ENCODE measurements at places on chromosomes 2 and 18.

DNA sequence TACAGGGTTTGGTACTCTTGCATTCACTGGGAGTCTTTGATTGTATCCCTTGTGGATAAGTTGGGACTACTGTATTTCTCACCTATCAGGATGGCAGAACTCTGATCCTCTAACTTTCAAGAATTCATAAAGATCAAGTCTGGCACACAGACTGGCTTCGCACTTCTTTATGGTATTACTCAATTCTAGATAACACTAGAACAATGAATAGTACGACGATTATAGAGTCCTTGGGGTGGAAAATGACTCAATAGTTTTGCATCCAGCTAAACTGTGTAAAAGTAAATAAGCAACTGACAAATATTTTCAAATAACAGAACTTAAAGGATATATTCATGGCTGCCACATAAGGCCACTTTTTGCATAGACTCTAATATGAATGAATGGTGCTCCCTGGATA lies 103.4 kb upstream of the MEX3C start:
- DNase-seq, result no peak

DNA sequence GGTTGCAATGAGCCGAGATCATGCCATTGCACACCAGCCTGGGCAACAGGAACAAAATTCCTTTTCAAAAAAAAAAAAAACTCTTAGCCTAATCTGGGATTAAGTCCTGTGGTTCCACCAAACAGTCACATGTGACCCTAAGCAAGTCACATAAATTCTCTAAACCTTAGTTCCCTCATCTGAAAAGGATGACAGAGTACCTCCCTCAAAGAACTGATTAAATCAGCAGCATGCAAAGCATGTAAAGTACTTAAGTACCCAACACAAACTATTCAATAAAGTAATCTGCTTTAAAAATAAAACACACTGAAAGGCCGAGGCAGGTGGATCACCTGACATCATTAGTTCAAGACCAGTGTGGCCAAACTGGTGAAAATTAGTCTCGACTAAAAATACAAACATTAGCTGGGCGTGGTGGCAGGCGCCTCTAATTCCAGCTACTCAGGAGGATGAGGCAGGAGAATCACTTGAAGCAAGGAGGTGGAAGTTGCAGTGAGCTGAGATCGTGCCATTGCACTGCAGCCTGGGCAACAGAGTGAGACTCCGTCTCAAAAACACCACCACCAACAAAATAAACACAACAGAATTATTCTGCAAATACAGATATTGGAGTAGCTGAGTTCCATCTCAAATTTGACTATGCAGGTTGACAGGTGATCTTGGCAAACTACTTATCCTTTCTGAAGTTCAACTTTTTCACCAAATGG lies 7.0 kb downstream of the USP34 start:
- DNase-seq, result no peak

GRCh38 chr2:1618191-1618961 lies 125.9 kb downstream of the PXDN start:
- no peak for DNase-seq

GRCh38 chr2:23788100-23788499 lies 138.8 kb downstream of the ATAD2B start:
- DNase-seq, result no peak

DNA sequence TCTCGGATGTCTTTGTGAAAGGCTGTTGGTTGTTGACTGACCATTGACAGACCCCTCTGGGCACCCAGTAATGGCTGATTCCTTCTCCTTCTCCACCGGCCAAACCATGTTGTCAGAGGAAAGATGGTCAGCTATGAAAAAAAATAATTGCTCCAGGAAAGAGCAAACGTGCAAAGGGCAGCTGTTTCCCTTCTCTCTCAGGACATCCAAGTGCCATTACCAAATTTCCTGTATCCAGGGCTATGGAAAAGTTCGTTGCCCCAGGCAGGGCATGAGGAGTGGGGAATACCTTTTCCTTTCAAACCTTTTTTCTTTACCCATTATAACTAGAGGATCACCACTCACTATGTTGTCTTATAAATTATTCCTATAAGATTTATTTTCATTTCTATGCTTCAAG lies 321.5 kb upstream of the HNRNPA3 start:
- DNase-seq, result no peak

DNA sequence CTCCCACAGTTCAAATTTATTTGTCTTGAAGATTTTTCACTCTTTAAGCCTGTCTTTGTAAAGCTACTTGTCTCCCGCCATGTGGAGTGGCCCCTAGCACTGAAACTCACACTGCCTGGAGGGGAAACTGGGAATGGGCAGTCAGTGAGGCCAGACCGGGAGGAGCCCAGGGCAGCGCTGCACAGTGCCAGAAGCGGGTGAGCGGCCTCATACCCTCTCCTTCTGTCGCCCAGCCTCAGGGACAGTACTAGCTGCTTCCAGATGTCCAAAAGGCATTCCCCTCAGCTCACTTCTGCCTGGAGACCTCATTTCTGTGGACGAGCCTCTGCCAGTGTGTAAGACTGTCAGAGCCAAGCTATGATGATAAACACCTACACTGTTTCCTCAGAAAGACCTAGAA lies 79.9 kb downstream of the SEPTIN10 start:
- no peak for DNase-seq

DNA sequence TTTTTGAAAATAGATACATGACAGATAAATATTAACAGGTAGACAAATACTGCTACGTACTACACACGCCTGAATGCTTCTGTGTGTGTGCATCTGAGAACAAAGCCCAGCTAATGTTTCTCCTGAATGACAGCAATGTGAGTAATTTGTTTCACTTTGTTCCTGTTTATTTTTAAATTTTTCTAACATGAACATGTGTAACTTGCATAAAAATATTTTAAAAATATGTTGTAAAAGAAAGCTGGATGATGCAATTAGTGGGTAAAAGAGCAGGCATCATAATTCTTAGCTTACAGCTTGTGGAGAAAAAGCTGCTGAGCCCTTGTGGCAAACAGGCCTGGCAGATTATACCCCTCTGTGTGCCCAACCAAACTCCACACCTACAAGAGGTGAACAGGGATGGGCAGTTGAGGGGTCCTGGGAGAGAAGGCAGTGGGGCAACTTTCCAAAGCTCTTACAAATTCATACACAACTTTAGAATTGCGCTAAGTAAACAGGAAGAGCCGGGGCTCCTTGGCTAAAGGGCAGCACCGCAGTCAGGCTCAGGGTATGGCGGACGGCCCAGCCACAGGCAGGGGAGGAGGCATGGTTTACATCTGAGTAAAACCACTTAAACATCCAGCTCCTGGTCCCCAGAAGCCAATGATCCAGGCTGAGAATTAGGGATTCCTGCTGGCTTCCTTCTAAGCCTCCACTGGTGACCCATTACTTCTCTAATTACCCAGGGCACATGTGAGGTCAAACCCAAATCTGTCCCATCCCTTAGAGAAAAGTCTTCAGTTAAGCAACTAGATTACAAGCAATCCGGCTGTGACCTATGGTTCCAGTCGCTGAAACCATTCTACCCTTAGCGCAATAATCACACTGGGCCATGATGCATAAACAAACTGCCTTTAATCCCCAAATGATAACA lies 14.0 kb downstream of the PXDN start:
- no peak for DNase-seq

GRCh38 chr2:10956006-10956790 lies 44.5 kb downstream of the KCNF1 start:
- no peak for DNase-seq

DNA sequence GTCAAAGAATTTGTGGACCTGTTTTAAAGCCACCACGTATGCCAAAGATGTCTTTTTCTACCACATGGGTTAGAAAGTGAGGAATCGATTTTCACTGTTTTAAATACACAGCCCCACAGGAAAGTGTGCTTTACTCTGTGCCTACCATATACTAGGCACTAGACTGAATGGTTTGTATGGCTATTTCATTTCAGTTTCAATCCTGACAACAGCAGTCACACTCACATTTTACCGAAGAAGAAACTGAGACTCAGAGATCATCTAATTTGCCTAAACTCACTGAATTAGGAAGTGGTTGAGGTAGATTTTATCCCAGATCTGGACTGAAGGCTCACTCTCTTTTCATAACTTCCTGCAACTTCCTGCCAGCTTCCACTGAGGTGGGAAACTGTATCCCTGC lies 176.4 kb downstream of the ALK start:
- no peak for DNase-seq

DNA sequence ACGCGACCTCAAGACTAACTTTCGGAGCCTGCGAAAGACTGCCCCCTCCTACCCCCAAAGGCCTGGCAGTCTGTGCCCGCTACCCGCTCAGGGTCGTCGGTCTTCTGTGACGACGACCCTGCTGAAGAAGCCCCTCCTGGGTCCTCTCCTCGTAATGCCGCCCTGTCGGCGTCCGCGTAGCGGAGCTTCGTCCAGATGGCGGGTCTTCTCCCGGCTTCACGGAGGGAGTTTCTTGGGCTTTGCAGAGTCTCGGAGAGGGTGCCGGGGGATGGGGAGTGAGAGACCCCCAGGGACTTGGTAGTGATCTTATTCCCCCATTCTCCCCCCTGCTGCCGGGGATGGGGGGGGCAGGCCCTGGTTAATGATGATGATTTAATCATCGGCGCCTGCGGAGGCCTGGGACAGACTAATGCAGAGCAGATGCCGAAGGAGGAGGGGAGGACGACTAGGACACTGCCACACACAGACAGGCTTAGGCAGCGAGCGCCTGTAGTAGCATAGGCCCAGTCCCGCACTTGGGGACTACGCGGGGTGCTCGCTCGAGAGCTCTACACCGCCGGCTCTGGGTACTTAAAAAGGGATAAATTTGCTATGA lies 528 bp upstream of the PCGF1 start:
- no peak for DNase-seq

DNA sequence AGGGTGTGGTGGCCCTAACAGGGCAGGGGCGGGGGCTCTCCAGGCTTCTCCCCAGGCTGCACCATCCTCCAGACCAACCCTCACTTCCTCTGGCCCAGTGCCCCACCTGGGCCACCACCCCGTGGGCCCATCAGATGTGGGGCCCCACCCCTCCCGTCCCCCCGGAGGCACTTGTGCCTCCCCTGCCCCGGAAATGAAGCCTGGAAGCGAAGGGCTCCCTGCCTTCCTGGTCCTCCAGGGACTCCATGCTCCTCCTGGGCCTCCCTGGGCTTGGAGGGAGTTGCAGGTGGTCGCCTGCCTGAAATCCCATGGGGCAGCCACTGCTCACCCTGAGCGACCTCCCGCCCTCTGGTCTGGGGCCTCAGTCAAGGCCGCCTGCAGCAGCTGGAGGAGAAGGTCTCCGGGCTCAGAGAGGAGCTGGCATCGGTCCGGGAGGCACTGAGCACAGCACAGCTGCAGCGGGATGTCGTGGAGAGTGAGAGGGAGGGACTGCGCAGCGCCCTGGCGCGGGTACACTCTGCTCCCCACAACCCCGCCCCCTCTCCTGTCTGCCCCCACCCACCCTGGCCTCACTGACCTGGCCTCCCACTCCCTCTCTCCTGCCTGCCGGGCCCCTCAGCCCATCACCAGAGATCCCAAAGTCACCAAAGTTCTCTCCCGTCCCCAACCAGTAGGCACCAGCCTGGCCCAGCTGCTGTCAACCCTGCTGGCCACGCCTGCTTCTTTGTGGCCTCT lies 28.0 kb downstream of the CROCC2 start:
- no peak for DNase-seq

DNA sequence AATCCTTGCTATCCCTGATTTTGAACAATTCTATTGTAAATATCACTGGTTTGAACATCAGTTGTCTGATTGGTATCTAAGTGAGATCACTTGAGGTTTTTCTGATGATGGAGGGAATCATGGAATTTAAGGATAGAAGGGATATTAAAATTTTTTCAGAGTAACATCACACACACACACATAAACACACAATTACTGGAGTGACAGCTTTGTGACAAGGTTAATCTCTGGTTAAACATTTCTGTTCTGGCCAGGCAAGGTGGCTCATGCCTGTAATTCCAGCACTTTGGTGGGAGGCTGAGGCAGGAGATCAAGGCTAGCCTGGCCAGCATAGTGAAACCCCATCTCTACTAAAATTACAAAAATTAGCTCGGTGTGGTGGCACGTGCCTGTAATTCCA lies 85.3 kb downstream of the SOCS6 start:
- no peak for DNase-seq

DNA sequence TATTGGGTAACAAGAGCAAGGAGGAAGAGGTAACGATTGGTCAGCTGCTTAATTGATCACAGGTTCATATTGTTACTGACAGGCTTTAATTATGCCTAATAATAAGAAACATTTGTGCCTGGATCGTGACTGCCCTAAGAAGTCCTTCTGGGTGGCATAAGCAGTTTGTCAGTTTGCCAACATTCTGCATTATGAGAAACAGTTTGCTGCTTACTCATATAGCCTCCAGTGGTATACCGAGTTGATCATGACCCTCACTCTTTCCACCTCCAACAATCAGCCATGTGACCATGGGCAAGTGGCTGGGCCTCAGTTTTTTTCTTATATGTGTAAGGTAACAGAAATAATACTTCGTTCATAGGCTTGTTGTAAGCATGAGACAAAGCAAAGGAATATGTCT lies 96.6 kb upstream of the CABLES1 start:
- no peak for DNase-seq

GRCh38 chr2:65309699-65310098 lies 82.1 kb downstream of the ACTR2 start:
- DNase-seq, result no peak

- no peak for DNase-seq
Measured at GRCh38 chr2:9207641-9208311, 1.2 kb downstream of the ASAP2 start.

DNA sequence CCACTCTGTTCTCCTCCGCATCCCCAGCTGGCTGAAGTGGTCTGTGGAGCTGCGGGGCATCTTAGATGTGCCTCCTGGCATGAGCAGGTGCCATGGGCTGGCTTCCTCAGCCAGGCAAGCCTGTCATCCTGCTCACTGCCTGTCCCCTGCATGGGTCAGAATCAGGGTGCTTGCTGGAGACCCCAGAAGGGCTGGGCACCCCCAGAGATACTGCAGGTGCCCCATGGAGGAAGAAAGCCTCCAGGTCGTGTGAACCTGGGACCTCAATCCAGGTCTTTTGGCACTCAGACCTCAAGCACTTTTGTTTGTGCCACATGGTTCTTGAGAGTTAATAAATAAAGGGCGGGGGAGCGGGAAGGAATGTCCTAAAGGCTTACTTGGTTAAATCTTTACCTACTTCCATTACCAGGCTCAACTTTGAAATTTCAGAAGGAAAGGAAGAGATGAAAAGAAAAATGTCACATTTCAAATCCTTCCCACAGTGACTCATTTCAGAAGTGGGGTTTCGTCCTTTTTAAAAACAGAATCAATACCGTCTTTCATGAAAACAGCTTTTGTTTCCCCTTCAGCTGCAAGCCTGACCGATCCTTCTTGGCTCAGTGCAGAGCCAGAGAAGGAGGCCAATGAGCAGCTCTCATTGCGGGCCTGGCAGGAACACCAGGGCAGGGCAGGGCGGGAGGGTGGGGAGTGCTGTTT lies 69.9 kb downstream of the RHOB start:
- DNase-seq, result no peak

GRCh38 chr2:119248311-119248710 lies 24.7 kb downstream of the STEAP3 start:
- no peak for DNase-seq

Data from CD8-positive, alpha-beta T cell (primary cell).